COR-L47 (cell line): ENCODE measurements at places on chromosomes 2 and 18.

GRCh38 chr2:218292048-218293014, at the start of gene TMBIM1:
TMBIM1 (minus strand) TSS chr2:218292503; CDS start chr2:218282141, 10,362 bp downstream.
- peak; percentile 21 for DNase-seq

DNA sequence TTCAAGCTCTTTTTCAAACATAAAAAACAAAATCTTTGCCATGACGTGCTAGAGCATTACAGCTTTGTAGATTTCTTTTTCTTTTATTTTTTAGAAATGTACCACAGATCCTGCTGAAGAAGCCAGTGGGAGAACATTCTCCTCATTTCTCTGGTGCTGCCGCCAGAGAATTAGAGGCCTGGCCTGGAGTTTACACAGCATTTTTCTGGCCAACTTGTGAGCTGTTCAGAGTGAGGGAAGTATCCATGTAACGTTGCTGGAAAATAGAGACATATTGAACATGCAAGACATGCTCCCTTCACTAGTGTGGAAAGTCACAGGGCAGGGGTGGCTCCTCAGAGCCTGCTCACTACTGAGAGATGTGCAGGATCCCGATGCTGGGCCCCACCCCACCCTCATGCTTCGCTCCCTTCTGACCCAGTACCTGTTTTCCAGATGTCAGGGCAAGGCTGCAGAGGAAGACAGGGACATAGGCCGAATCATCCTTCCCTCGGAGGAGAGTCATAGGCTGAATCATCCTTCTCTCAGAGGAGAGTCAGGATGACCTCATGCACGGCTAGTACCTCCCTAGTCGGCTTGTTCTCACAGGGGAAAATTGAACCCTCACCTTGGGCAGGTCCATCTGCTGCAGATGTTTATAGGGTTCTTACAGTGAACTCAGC, 298.5 kb downstream of the INSIG2 start:
- no peak for DNase-seq

DNA sequence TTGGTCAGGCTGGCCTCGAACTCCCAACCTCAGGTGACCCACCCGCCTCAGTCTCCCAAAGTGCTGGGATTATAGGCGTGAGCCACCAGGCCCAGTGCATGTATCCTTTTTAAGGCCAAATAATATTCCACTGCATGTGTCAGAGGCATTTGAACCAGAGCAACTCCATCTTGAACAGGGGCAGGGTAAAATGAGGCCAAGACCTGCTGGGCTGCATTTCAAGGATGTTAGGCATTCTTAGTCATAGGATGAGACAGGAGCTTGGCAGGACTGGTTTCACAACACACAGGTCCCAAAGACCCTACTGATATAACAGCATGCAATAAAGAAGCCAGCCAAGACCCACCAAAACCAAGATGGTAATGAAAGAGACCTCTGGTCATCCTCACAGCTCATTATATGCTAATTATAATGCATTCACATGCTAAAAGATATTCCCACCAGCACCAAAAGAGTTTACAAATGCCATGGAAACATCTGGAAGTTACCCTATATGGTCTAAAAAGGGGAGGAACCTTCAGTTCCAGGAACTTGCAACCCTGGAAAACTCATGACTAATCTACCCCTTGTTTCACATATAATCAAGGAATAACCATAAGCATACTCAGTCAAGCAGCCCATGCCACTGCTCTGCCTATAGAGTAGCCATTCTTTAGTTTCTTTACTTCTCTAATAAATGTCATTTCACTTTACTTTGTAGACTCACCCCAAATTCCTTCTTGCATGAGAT, 204.6 kb downstream of the RAB3GAP1 start:
- DNase-seq: no peak

GRCh38 chr2:50948681-50949080, 83.3 kb downstream of the NRXN1 start:
- DNase-seq: no peak

DNA sequence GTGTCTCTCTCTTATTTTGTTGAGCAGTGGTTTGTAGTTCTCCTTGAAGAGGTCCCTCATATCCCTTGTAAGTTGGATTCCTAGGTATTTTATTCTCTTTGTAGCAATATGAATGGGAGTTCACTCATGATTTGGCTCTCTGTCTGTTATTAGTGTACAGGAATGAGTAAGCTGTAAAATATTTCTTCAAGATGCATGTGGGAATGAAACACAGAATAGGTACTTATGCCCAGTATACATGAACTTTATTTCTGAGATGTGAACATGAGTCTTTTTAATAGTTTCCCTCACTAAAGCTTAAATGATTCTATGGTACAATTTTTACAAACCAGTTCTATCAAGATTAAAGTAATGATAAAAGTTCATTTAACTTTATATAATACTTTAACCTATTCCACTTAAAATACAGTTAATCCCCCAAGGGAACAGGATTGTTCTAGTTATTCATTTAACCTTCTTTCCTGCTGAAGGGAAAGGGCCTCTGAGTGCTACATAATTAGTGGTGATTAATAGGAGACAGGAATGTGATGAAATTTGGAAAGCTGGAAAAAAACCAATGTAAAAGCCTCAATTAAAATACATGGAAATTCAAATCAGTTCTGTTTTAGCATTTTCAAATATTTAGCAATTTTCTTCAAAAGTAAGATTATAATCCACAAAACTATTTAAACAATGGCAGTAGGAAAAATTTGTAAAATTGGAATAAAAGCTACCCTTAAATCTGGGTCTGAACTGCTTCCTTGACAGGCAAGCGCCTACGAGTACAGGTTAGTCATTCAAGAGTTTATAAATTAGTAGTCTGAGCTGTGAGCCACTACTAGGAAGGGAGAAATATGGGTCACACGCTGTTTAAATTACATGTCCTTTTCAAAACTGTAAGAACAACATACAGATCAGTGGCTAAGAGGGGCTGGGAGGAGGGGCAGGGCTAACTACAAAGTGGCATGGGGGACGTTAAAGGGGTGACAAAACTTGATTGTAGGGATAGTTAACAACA, 28.9 kb downstream of the SPIRE1 start:
- no peak for DNase-seq

GRCh38 chr18:46916551-46917107, 678 bp downstream of the PIAS2 start:
- DNase-seq: peak; percentile 25

DNA sequence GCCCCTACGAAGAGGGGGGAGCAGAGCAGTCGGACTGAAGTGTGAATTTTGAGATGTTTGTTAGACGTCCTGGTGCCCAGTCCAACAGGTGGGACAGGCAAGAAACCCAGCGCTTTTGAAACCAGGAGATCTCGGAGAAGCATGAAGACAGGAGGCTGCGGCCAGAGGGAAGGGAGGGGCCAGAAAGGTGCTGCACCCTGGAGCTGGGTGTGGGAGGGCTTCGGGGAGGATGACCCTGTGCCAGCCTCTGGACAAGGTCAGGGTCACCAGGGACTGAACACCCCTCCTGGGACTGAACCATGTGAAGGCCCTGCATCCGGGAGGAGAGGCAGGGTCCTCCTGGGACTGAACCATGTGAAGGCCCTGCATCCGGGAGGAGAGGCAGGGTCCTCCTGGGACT, 6.1 kb downstream of the TMEM18 start:
- DNase-seq: no peak

DNA sequence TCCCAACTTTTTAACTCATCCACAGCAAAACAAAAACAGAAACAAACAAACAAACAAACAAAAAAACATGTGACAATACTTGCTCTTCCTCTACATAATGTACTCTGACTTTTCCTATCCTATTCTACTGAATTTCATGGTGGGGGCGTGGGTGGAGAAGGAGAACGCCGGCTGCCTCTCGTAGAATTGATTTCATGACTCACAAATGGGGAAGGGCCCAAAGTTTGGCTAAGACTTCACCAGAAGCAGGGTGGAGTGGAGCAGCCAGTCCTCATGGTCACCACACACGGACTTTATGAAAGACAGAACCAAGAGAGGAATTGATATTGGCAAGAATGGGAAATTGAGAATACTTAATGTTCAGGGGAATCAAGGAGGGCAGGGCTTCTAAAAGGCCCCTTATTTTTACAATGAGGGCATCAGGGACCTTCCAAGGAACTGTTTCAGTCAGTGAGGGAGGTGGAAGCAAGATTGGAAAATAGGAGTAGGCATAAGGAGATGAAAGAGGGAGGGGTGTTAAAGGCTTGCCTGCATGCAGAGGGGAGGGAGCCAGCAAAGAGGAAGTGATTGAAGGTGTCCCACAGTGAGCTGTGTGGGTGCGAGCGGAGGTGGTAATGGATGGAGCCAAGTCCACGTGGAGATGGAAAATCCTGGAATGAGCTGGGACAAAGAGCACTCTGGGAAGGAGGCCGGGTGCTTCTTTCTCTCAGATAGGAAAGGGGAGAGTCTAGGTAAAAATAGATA, 27.9 kb downstream of the MARCHF4 start:
- no peak for DNase-seq

GRCh38 chr18:55603775-55604174, 15.8 kb upstream of the TCF4 start:
- DNase-seq: no peak

GRCh38 chr2:187404431-187405110, 43.5 kb downstream of the CALCRL start:
- no peak for DNase-seq

DNA sequence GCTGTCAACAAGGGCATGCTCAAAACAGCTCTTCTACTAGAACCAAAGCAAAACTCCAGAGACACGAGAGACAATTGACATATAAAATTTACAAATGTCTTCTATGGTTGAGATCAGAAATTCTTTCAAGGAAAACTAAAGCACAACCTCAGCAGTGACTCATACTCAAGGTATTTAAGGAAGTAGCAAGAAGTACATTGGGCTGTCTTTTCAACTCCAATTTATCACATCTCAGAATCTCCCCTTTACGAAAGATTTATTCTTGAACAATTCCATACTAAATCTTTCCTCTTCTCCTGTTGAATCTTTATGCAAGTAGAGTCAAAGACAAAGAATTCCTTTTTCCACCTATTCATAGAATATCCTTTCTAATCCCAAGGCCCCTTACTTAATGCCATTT, 324.0 kb downstream of the IRS1 start:
- DNase-seq: no peak

DNA sequence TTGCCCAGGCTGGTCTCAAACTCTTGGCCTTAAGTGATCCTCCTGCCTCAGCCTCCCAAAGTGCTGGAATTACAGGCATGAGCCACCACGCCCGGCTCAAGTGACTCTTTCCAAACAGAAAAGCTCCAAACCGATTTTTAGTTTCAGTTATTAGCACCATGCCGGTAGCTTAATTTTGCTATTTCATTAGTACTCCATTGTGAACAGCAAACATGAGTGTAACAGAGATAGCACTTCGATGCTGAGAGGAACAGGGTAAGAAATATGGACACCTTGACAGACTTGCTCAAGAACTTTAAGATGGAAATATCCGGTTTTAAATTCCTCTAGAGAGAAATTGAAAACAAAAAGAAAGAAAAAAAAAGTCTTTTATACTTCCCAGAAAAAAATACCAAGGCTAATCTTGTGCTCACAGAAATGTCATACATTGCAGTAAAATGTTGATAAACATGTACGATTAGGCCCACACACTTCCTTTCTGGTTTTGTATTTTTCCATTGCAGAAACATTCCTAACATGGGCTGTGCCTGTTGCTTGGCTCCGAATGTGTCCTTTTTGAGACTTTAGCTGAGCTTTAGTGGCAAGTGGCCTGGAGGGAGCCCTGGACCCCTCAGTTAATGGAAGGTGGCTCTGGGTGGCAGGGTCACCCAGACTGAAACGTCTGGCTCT, 18.3 kb downstream of the FHL2 start:
- no peak for DNase-seq

- no peak for DNase-seq
Measured at GRCh38 chr18:55864281-55864680, 276.3 kb upstream of the TCF4 start.

DNA sequence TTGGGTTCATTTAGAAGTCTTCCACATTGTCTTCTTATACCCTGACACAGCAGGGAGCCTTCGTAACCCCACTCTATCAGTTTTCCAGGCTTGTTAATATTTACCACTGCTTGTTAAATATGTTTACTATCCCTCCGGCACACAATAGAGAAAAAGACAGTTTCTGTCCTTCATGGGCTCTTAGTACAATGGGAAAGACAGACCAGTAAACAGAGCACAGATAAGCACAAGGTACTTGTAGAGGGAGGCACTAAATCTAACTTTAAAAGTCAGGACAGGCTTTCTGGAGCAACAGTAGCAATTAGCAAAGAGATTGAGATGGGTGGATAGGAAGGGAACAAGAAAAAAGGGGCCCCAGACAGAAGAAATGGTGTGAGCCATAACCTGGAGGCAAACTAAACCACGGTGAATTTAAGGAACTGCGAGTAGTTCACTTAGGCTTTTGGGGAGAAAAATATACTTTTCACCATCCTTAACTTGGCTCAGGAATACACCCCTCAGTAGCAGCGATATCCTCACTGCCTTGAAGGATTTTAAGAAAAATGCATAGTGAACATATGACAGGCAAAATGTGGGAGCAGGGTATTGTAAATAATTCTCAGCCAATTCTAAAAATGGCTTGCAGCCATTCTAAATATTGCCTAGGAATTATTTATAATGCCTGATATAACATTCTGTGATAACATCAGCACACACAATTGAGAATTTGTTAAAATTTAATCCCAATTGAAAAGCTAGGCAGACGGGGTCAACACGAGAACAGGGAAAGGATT, 383.7 kb downstream of the CDH2 start:
- DNase-seq: no peak

- no peak for DNase-seq
Measured at GRCh38 chr18:41955688-41956087, 654 bp downstream of the PIK3C3 start.
